H4 (cell line): ENCODE measurements at places on chromosomes 5 and 9.

GRCh38 chr5:153660919-153661318 is 170.4 kb downstream of the GRIA1 start:
- no peak for DNase-seq

DNA sequence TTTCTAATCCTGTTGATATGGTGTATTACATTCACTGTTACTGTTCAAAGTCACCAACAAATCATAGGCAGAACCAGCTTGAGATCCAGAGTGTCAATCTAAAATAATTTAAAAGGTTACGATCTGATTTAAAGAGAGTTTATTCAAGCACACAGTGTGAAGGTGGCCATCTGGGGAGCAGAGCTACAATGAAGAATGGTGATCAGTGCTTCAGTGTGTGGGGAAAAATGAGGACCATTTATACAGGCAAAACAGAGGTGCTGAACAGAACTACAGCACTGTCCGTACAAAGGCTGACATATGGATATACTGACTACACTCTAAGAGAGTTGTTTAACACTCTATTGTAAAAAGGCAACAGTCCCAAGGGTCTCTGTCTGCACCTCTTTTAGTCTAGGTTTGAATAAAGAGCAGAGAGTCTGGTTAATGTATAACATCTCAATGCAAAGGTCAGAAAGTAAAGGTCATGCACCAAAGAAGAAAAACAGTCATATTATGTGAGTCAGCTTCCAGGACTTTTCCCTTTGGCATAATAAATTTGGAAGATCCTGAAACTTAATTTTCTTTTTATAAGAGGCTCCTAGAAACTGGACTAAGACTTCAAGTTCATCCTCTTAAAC is 29.7 kb upstream of the TDRD7 start:
- DNase-seq = no peak

GRCh38 chr5:160366230-160366629 is 4.2 kb downstream of the C1QTNF2 start:
- DNase-seq = no peak

GRCh38 chr5:12022444-12022843 is 118.2 kb upstream of the CTNND2 start:
- no peak for DNase-seq

DNA sequence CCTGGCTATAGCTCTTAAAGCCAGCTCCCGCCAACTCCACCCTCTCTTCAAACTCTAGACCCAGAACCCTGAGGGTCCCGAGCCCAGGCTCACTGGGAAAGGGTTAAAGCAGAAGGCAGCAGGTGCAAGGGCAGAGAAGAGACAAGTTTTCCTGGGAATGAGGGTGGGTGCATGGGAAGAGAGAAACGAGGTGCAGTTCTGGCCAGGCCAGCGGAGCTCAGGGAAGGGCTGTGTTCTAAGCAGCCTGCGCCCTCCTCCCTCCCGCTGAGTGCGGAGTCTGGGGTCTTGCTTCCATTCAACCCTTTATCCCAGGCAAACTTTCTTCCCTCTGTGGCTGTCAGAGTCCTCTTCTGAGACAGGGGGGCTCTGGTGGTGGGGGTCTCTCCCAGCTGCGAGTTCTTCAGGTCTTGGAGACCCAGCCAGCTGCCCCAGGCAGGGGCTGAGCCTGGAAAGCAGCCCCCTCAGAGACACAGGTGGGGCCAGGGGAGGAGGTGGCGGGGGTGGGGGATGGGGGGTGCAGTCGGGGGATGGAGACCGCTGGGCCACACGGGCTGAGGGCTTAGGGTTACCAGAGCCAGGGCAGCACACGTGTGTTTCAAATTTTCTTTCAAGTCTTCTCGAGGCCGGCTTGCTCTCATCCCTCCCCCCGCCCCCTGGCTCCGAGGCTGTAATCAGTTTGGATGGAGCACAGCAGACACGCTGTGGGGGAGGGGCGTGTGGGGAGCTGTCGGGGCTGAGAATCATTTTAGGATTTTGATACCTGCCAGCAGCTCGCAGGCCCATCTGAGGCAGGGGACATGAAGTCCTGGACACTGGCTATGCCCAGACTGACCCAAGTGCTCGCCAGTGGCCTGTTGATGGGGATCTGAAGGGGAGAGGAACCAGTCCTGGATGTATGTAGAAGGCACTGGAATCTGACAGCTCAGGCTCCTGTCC is 169.6 kb upstream of the SMIM23 start:
- DNase-seq = no peak

GRCh38 chr9:136014924-136015633 is 53.9 kb upstream of the UBAC1 start:
- DNase-seq = no peak

- DNase-seq = no peak
Measured at GRCh38 chr9:127680226-127680625, 26.6 kb upstream of the CFAP157 start.

- DNase-seq = no peak
Measured at GRCh38 chr9:105173826-105174225, 70.6 kb upstream of the SLC44A1 start.

- DNase-seq = no peak
Measured at GRCh38 chr5:181044093-181044599, 4.1 kb downstream of the BTNL9 start.

- no peak for DNase-seq
Measured at GRCh38 chr5:176822793-176823481, 12.6 kb downstream of the UNC5A start.

DNA sequence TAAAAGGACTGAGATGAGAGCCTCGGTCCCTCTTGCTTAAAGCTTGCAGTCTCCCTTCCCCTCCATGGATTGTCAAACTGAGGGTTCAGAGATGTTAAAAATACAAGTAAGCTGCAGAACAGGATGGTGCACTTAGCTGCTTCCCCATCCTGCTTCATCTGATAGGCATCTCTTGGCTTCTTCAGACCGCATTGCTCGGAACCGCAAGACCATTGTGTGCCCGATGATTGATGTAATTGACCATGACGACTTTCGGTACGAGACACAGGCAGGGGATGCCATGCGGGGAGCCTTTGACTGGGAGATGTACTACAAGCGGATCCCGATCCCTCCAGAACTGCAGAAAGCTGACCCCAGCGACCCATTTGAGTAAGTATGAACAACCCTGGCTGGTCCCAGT is 65.5 kb upstream of the SAP30L start:
- DNase-seq = no peak

- DNase-seq = no peak
Measured at GRCh38 chr5:93209476-93209875, 371.5 kb downstream of the NR2F1-AS1 start.

DNA sequence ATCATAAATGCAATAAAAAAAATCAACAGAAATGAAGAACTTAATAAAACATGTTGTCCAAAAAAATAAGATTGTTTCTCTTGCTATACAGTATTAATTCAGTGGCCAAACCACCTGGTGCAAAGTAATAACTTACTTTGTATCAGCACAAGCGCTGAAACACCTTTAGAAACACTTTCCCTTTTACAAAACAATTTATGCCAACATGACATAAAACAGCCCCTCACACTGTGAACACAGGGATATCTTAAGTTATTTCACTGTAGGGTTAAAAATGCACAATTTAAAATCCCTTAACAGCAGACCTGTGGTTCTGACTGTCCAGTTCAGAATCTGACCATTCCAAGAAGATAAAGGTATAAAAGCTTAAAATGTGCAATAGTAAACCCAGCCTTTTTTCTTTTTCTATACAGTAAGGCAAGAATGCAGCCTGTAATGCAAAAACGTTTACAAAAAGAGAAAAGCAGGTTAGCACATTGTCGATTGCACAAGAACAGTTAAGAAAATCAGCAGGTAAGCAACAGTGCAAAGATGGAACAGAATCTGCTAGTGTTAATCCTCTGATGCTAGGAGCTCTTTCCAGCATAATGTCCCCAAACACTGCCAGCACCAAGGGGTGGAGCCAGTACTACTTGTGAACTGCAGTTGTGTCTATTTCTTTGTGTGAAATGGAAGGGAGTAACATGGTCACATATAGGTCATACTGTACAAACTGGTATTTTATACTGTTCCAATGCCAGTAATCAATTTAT is 21.6 kb downstream of the RAB14 start:
- DNase-seq = no peak

DNA sequence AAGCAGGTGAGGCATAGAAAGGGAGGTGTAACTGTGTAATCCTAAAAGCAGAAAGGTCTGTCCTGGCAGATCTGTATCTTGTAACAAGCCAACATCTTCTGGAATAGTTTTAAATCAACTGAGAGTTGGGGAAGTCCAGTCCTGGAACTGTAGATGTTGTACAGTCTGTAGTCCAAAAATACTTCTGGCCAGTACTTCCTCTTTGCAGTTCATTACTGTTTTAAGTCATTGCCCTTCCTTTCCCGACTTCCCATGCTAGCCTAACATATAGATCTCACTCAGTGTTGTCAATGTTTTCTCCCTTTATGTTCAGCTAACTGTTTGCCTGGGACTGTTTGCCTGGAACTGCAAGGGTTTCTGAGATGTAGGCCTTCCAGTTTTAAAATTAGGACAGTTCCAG is 168.5 kb upstream of the ISL1 start:
- DNase-seq = no peak

DNA sequence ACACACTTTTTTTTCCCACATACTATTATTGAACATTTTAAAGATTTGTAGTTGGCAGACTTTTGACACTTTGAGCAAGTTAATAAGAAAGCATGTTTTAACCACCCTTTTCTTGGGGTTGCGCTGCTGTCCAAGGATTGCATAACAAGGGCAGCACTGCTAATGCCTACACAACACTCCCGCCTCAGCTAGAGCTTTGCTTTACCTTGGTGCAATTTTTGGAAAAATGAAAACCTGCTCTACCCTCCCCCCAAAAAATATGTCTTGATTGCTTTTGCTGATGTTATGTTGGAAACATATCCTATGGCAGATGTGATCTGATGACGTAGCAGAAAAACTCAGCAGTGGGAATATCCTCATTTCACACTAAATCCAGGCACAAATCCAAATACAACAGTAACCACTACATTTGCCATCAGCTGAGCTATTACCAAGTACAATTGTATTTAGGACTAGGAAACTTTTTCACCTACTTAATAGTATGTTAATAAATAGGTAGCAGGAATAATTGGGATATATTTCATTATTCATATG is 51.5 kb downstream of the UBE2R2 start:
- no peak for DNase-seq

DNA sequence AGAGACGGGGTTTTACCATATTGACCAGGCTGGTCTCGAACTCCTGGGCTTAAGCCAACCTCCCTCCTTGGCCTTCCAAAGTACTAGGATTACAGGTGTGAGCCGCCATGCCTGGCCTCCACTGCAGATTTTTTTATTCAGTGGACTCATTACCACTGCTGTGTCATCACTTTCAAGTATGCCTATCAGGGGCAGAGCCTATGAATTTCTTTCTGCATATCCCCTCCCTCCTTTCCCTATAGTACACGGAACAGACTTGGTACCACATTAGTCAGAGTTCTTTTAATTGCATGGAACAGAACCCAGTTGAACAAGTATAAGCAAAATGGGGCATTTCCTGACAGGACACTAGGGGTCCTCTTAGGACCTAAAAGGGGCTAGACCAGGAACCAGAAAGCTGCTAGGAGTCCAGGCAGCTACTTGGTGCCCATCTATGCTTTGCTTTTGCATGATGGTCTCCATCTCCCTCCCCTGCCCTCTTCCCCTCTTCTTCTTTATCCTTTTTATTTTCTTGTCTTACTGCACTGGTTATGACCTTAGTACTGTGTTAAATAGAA is 5.8 kb downstream of the BSPRY start:
- no peak for DNase-seq

- DNase-seq = no peak
Measured at GRCh38 chr9:136578915-136579649, 33.2 kb upstream of the NOTCH1 start.

GRCh38 chr5:137218896-137219295 is 280.2 kb downstream of the SPOCK1 start:
- no peak for DNase-seq

- peak; percentile 48 for DNase-seq
Measured at GRCh38 chr5:67493676-67494075, 297.1 kb upstream of the CD180 start.

DNA sequence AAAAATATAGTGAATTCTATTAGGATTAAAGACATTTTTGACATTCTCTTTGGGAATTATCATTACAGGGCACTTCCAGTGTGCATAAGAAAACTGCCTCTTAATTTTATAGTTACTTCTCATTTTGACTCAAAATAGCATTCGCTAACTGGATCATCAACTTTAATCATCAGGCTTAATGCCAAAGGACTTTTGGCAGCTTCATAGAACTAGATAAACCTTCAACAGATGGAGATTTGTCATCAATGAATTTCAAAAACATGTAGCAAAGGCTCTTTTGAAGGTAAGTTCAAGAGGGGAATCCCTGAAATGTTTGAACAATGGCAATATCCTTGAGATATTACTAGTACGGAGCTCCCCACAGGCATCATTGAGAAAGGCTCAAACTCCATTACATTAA is 447.2 kb downstream of the PDE4D start:
- DNase-seq = no peak

GRCh38 chr5:93403141-93403928 is 177.7 kb downstream of the NR2F1-AS1 start:
- DNase-seq = no peak

- no peak for DNase-seq
Measured at GRCh38 chr5:129803403-129803802, 55.5 kb downstream of the MINAR2 start.

- DNase-seq = no peak
Measured at GRCh38 chr9:117705386-117705785, 1.2 kb downstream of the TLR4 start.

DNA sequence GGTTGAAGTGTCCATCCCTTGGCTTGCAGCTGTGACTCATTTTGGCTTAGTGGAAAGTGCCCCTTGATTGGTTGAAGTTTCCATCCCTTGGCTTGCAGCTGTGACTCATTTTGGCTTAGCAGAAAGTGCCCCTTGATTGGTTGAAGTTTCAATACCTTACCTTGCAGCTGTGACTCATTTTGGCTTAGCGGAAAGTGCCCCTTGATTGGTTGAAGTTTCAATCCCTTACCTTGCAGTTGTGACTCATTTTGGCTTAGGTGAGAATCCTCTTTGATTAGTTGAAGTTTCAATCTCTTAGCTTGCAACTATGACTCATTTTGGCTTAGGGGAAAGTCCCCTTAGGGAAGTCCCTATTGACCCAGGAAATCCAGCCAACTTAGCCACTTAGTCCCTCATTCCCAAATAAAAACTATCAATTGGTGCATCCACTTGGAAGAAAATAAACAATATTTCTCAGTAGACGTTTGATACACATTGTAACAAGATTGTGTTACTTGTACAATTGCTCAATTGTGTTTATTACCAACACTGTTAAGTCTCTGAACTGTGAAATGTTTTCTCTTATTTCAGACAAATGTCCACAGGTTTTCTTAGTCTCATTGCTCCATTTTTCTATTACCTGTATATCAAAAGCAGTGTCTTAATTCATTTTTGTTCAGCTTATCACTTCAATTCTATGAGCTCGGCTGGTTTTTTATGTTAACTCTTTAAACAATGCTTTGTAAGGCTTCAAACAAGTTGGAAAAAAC is 2308.8 kb upstream of the ACO1 start:
- peak; percentile 91 for DNase-seq

GRCh38 chr9:38619556-38620447 is 594 bp downstream of the ANKRD18A start:
- DNase-seq = no peak

- peak; percentile 1 for DNase-seq
Measured at GRCh38 chr9:10251490-10251889, 361.3 kb downstream of the PTPRD start.

- no peak for DNase-seq
Measured at GRCh38 chr5:139664086-139664693, 16.0 kb downstream of the CXXC5 start.

GRCh38 chr5:164869325-164869724 is 1363.9 kb downstream of the MAT2B start:
- no peak for DNase-seq
